GOT3 (cell line): ENCODE measurements at places on chromosomes 2 and 18.

- no peak for DNase-seq
Observed at GRCh38 chr2:32436150-32436549, 79.3 kb downstream of the BIRC6 start.

GRCh38 chr2:128416109-128416785 is 97.6 kb upstream of the HS6ST1 start:
- no peak for DNase-seq

- no peak for DNase-seq
Observed at GRCh38 chr18:69397096-69397495, 3.6 kb upstream of the DOK6 start.

- no peak for DNase-seq
Observed at GRCh38 chr2:28422908-28423741, 30.5 kb downstream of the FOSL2 start.

- DNase-seq, result no peak
Observed at GRCh38 chr18:57816208-57816954, 13.3 kb upstream of the ATP8B1 start.

- DNase-seq, result no peak
Observed at GRCh38 chr18:27582760-27583412, 397.8 kb upstream of the CHST9 start.

GRCh38 chr2:132581591-132581990 is 88.4 kb downstream of the LYPD1 start:
- no peak for DNase-seq

DNA sequence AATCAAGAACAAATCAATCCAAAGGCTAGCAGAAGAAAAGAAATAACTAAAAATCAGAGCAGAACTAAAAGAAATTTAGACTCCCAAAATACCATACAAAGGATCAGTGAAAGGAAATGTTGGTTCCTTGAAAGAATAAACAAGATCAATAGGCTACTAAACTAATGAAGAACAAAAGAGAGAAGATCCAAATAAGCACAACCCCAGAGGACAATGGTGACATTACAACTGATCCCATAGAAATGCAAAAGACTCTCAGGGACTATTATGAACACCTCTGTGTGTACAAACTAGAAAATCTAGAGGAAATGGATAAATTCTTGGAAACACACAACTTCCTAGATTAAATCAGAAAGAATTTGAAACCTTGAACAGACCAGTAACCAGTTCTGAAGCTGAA is 1186.9 kb downstream of the LRP1B start:
- no peak for DNase-seq

- no peak for DNase-seq
Observed at GRCh38 chr2:14313341-14313740, 319.2 kb upstream of the LRATD1 start.

- no peak for DNase-seq
Observed at GRCh38 chr2:237341872-237342271, 72.1 kb downstream of the COL6A3 start.

DNA sequence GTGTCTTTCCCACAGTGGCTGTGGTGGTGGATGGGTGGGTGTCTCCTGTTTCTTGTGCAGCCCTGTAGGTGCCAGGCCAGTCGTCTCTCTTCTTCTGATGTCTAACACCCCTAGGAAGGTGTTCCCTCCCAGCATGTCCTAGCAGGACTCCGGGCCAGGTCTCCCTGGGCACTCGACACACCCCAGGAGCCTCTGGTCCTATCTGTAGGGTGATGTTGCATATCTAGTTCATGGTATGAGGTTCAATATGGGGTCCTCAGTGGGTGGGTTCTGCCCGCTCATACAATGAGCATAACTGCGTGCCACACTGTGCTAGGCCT is 14.4 kb downstream of the NGEF start:
- DNase-seq, result no peak

DNA sequence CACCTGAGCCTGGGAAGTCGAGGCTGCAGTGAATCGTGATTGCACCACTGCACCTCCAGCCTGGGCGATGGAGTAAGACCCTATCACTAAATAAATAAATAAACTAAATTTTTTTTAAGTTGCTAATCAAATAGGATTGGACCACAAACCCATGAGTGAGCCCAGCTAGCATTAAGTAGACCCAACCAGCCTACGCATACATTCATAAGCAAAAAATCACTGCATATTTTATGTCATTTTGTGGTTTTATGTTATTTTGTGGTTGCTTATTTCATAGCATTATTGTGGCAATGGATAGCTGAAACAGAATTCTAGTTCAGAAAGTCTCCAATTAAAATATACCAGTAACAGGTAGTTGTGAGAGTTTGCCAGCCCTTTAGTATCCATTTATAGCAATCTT is 29.1 kb upstream of the ZC3H15 start:
- DNase-seq, result no peak
